Activated CD4-positive, alpha-beta T cell treated with anti-CD3 and anti-CD28 coated beads for 36 hours (primary cell): ENCODE measurements at places on chromosomes 7 and 10. TPM values are rescaled to one million over a fixed set of nuclear protein-coding genes. Genes with fewer than 3 reads are reported as not detected.

AP5Z1 gene
- 26.4 TPM for total RNA-seq

ZNF398 gene
- total RNA-seq: 9.6 TPM

GSTO2 gene
- 2.1 TPM for total RNA-seq

RAMP3 gene
- not detected for total RNA-seq
